ENCODE measurements at places on chromosomes 3 and 15.

DNA sequence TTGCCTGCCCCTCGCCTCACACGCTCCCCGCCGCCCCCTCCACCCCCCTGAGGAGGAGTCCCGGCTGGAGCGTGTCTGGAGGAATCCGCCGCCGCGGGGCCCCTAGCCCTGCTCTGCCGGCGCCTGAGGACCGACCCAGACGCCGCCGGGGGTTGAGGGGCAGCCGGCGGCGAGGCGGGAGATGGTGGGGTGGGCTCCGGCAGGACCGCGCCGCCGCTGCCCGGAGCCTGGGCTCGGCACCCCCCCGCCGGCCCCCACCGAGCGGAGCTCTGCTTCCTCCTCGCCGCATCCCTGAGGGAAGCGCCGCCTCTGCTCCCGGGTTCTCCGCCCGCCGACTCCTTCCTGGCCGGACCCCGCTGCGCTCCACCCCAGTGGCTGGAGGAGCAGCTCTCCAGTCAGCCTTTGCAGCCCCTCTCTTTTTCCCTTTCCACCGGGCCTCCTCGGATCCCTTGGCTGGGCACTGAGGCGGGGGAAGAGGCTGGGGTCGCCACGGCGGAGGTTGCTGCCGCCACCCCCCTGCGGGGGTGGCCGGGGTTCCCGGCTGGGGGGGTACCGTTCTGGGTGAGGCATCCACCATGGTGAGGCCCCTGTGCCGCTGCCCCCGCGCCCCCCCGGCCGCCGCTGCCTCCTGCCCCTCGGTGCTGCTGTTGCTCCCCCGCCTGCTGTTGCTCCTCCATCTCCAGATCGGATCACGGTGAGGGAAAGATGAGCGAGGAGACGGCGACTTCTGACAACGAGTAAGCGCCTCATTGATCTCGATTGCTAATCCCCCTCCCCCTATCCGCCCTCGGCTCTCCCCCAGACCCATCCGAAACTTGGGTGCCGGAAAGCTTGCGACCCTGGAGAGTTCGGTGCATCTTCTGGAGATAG lies at the start of gene SPRED1:
TSS of gene SPRED1 (plus strand) at position 356 of the 870 bp plus-strand sequence. CDS start at position 706, 350 bp downstream.
- no peak for DNase-seq

GRCh38 chr3:9777694-9778021 lies 7.9 kb upstream of the CAMK1 start:
- no peak for DNase-seq

DNA sequence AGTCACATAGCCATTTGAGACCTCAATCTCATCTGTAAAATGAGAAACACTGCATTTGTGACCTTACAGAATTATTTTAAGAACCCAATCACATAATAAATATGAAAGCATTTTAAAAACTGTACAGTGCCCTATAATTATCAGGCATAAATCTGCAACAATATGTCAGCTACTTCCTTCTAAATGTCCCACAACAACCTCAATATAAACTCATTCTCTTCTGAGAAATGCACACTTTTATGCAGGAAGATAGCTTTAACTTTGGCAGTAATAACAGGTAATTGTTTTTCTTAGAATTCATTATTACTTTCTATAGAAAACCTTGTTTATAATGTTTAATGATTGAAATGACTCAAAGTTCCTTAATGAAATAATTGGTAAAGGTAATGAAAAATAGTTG lies 400.7 kb upstream of the AGTR1 start:
- no peak for DNase-seq

GRCh38 chr3:197010556-197011351 lies 18.9 kb downstream of the MELTF start:
- DNase-seq: no peak

GRCh38 chr15:82916161-82916952 lies 36.2 kb downstream of the HOMER2 start:
- no peak for DNase-seq

DNA sequence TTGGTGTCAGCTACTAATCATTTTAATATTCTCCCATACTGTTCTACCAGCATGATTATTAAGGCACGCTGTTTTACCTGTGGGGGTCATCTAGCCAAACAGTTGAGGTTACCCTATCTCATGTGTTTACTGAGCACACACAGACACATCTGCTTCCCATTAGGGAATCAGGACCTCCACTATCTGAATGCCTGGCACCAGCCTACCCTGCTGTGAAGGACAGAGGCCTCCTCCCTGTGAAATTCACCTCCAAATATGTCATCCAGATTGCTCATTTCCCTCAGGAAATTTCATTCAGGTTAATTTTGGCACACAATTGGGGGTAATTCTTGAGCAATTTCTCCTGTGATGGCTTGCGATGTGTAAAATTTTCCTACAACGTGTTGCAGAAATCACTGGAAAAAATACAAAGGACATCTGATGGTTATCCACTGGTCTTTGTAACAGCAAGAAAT lies 155.6 kb upstream of the NR2E3 start:
- no peak for DNase-seq

- DNase-seq: no peak
Measured at GRCh38 chr3:64319391-64319790, 94.1 kb upstream of the PRICKLE2 start.

DNA sequence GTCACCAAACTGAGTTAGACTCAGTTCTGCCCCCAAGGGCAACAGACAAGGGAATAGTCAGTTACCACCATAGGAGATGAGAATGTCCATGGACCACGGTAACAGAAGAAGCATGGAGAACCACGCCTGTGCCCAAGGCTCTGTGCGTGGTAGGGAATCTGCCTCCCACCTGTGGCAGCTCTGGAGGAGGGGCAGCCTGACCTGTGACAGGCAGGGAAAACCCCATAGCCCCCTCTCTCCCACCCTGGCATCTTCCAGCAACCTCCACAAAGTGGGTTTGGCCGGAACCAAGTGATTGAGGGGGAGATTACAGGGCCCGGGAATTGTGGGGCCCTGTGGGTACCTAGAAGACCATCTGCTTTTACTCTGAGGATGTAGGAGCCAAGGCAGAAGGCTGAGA lies 14.3 kb upstream of the LTF start:
- DNase-seq: no peak

- no peak for DNase-seq
Measured at GRCh38 chr3:190294030-190294429, 28.2 kb downstream of the CLDN1 start.

DNA sequence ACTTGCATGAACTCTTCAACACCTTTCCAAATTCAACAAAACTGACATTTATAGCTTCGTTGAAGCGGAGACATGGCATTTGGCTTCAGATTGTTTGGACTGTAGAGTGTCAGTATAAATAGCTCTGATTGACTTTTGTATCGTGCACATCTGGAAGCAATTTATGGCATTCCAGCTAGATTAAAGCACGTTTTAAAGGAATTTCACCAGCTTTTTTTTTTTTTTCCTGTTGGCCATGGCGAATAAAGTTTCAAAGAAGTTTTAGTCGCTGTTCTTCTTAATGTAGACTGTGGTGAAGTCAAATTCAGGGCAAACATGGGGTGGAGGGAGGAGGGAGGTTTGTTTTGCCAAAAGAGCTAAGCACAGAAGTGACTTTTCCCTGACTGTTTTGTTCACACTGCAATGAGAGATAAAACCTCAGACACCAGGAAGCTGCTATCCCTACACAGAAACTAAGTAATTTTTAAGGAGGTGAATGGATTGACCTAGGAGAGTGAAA lies 391.0 kb upstream of the RARB start:
- DNase-seq: no peak

DNA sequence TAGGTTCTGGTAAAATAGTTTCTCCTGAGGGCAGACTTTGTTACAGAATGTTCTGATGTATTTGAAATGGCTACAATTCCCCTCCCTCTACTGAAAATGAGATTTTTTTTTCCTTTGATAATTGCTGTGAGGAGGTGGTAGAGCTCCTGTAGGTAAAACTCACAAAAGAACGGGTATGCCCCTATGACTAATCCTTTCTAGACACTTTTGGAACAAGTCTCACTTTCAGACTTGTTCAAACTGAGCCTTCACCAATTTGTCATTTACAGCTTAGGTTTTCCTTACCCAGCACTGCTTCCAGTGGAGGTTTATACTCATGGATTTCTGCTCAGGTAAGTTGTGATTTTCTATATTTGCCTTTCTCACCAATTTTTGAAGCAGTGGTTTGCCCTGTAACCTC lies 115.6 kb downstream of the NLGN1 start:
- no peak for DNase-seq

- no peak for DNase-seq
Measured at GRCh38 chr3:97691354-97691753, 73.2 kb upstream of the ARL6 start.

DNA sequence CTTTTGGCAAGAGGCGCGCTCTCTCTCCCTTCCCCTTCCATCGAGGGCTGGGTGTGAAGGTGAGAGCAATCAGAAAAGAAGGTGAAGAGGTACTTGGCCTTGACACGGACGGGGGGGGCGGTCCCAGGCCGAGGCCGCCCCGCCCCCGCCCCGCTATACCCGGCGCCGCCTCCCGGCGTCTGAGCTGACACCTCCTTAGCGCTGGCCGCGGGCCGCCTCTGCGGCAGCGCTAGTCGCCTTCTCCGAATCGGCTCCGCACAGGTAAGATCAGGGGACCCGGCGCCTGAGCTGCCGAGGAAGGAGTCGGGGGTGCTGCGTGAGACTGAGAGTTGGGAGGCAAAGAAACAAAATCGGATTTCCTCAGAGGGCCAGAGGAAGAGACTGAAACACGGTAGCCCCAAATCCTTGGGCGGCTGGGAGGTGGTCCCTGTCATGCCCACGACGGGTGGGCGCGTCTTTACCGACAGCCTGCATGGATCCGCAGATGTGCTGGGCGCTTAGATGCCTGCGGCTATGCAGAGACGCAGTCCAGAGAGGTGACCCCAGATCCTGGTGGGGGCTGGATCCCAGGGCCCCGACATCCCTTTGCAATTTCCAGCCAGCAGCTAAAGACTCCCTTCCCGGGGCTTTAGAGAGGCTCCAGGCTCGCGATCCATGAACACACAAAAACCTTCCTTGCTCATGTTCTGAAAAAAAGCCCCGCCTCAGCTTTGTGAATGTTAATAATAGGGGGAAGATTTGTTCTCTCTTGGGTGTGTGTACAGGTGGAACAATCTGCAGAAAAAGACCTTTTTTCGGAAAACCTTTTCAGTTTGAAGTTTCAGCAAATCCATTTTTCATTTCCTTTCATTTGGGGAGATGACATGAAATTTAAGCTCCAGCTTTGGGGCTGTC lies at the start of gene ENTPD3:
TSS of gene ENTPD3 (plus strand) at position 184 of the 894 bp plus-strand sequence. CDS start 874 bp downstream, outside the sequence.
- peak; percentile 6 for DNase-seq

- DNase-seq: no peak
Measured at GRCh38 chr15:31130576-31131237, 29.2 kb upstream of the TRPM1 start.

DNA sequence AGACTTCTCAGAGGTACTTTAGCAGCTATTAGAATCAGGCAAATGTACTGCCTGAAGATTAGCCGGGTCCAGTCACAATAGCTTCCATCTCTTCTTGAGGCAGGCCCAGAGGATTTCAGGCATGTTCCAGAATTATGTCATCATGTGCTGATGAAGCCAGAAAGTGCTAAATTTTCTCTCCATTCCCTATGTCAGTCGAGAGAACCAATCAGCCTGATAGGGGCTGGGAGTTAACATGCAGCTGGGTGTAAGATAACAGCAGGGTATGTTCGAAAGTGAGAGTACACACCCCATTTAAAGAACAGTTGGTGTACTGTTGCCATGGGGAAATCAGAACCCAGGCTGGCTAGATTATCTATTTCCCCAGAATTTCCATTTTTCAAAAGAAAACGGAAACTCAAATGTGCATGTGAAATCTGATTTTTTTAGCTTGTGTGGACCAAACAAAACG lies 48.7 kb downstream of the MYH15 start:
- no peak for DNase-seq

- DNase-seq: no peak
Measured at GRCh38 chr3:188452158-188452772, 298.3 kb downstream of the LPP start.

- DNase-seq: no peak
Measured at GRCh38 chr3:138412821-138413551, 21.4 kb upstream of the ESYT3 start.

- no peak for DNase-seq
Measured at GRCh38 chr3:17744693-17745092, 2.3 kb upstream of the TBC1D5 start.

DNA sequence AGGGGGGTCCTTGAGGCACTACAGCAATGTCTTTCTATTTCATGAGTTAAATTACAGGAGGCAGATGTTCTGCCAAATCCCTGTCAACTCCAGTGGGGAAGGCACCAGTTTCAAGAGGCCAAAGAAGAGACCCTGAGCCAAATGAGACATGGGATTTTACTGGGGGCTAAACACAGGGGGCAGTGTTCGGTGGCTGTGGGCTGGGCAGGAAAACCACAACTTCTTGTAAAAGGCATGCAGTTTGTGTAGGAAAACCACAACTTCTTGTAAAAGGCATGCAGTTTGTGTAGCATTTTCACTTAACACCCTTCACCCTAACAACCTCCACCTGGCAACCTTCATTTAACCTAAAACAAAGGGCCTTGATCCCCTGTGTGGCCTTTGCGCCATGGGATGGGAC lies 61.0 kb downstream of the POLR2M start:
- DNase-seq: no peak

- DNase-seq: no peak
Measured at GRCh38 chr15:84973492-84974460, 7.9 kb upstream of the PDE8A start.

GRCh38 chr3:152621006-152621868 lies 213.7 kb upstream of the P2RY1 start:
- no peak for DNase-seq

DNA sequence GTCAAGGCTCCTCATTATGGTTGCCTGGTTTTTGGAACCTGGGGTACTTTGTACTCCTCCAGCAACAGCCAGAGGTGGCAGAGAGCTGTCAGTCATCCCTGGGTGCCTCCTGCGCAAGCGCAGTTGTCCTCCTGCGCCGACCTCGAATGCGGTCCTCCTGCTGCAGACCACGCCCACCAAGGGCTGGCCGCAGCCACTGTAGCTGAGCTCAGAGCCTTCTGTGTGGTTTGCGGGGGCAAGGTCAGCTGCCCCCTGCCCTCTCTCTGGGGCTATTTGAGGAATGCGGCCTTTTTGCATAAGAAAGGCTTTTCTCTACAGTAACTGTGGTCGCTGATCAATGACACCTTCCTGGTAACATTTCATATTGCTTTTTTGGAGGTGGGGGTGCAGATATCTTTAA lies 131.3 kb upstream of the SNRPN start:
- DNase-seq: no peak

- DNase-seq: no peak
Measured at GRCh38 chr15:78073046-78073787, 4.3 kb downstream of the TBC1D2B start.

DNA sequence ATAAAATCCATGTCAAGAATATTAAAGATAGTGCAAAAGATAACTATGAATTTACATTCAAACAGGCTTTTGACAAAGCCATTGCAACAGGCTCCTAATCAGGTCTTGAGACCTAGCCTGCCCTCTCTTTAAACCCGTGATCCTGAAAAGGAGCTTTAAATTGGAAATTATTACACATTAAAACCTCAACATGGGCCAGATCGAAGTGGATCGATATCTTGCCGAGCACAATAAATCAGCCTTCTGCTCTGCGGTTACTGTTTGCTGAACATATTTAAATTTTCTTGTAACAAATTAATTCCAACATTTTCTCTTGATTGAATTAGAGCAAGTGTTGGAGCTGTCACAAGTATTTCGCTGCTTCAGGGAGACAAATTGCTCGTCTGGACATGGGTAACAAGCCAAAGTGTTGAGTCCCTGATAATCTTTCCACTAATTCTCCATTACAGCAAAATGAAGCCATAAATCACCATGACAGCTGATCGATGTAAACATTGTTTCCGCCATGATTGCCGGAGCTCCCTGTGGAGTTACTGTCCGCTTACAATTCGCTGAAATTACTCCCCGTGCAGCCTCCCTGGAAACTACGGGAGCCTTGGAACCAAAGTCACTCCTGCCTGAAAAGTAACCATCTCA lies 47.6 kb downstream of the SHOX2 start:
- no peak for DNase-seq

GRCh38 chr15:80514071-80514780 lies 110.0 kb downstream of the ARNT2 start:
- no peak for DNase-seq

- DNase-seq: no peak
Measured at GRCh38 chr3:31876331-31876730, 104.7 kb downstream of the OSBPL10 start.

Data from activated effector memory CD4-positive, alpha-beta T cell treated with Interleukin-2 at 50 U/mL for 16 hours (primary cell).